ENCODE measurements at places on chromosomes 5 and 9.
A peak's percentile ranks its signal among the peaks of the same experiment; 100 is the strongest.

DNA sequence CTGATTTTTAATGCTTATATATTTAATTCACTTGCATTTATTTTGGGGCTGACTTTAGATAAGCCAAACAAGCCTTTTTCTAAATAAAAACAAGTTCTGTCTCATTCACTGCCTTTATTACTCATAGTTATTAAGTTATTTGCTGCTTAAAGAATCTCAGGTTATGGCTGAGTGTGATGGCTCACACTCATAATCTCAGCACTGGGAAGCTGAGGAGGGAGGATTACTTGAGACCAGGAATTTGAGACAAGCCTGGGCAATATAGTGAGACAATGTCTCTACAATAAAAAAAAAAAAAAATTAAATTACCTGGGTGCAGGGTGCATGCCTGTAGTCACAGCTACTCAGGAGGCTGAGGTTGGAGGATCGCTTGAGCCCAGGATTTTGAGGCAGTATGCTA is 85.0 kb upstream of the MAN2A1 start:
- no peak for DNase-seq

- DNase-seq = no peak
These were observed 290.1 kb downstream of the ADAMTS6 start for GRCh38 chr5:65191554-65192135.

DNA sequence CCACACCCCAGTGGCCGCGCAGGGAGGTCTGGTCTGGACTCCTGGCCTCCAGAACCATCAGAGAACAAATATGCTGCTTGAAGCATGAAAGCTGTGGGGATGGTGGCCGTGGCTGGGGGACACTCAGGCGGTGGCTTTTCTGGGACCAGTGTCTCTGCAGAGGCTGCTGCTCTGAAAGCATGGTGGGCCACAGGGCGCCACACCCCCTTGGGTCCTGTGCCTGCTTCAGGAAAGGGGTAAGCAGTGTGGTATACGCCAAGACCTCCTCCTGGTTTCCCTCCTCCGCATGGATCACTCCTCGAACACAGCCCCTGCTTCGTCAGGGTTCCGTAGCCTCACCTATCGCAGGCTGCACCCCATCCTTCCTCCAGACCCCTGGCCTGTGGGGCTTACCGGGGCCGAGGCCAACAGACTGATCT is 19.7 kb upstream of the TERT start:
- DNase-seq = no peak

DNA sequence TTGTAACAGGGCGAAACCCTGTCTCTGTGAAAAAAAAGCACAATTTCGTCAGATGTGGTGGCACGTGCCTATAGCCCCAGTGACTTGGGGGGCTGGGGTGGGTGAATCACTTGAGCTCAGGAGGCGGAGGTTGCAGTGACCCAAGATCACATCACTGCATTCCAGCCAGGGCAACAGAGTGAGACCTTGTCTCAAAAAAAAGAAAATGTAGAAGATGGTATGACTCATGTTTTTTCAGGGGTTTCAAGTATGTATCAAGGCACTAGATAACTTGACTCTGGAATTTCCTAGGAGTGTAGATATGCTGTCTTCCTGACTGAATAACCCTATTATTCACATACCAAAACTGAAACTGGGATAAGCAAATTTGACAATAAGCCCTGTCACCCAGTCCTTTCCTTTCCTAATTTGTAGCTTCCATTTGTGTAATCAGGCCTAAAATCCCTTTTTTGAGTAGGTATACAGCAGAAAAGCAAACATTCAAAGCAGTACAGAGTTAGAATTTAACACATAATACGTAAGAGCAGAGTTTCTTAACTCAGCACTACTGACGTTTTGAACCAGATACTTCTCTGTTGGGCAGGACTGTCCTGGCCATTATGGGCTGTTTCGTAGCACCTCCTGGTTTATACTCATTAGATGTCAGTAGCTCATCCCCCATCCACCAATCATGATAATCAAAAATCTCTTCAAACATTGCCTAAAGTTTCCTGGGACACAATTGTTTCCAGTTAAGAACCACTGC is 17.3 kb upstream of the ANKRD18B start:
- DNase-seq = peak; percentile 18

DNA sequence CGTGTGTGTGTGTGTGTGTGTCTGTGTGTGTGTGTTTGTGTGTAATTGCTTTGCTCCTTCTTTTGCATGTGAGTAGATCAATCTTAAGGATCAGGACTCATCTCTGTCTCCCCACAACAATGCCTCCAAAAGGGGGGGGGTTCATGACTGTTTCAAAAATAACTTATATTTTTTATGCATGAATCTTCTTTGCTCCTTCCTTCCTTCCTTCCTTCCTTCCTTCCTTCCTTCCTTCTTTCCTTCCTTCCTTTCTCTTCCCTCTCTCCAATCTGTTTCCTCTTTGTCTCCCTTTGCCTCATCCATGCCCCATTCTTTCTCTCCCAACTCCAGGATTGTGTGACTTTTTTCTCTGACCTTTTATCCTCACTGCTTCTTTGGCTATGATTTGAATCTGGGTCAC is 126.4 kb upstream of the OSMR start:
- no peak for DNase-seq

GRCh38 chr9:121333950-121334773 is 35.9 kb downstream of the STOM start:
- no peak for DNase-seq

- no peak for DNase-seq
These were observed 47.9 kb upstream of the CTSL start for GRCh38 chr9:87677776-87678587.

DNA sequence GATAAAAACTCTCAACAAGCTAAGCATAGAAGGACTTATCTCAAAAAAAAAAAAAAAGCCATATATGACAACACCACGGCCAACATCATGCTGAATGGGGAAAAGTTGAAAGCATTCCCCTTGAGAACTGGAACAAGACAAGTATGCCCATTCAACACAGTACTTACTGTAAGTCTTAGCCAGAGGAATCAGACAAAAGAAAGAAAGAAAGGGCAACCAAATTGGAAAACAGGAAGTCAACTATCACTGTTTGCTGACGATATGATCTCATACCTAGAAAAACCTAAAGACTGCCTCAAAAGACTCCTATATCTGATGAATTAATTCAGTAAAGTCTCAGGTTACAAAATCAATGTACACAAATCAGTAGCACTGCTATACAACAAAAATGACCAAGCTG is 24.6 kb upstream of the PTGER4 start:
- DNase-seq = no peak

- no peak for DNase-seq
These were observed 101.4 kb downstream of the NDFIP1 start for GRCh38 chr5:142210011-142210410.

- DNase-seq = no peak
These were observed 31.2 kb downstream of the PRDM6 start for GRCh38 chr5:123120197-123120596.

DNA sequence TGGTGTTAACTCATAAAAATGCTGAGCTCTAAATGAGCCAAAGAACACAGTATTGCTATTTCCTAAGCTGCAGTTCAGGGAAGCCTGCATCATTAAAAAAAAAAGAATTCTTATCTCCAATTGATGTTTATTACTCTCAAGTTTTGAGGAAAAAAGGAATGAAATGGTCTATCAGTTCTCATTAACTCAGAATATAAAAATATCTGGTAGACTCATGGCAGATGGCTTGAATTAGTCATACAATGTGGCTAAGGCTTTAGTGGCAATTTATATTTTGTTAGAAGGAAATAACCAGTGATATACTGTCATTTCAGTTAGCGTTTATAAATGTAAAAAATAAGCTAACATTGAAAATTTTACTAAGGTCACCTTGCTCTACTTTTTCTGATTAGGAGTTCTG is 1403.4 kb upstream of the C9orf72 start:
- no peak for DNase-seq

DNA sequence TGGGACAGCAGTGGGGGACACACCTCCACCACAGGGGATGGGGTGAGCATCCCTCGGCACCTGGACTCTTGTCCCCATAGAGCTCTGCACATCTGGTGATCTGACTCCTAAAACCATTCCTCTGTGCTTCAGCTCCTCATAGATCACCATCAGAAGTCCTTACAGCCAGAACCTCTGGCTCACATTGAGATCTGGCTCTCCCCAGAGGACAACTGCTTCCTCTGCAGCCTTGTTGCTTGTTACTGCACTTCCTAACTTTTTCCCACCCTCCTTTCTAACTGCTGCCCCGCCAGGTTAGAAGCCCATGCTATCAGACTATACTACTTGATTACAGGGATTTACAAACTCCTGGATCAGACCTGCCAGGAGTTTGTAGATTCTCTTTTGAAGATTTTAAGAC is 64.5 kb downstream of the ARSB start:
- DNase-seq = no peak

DNA sequence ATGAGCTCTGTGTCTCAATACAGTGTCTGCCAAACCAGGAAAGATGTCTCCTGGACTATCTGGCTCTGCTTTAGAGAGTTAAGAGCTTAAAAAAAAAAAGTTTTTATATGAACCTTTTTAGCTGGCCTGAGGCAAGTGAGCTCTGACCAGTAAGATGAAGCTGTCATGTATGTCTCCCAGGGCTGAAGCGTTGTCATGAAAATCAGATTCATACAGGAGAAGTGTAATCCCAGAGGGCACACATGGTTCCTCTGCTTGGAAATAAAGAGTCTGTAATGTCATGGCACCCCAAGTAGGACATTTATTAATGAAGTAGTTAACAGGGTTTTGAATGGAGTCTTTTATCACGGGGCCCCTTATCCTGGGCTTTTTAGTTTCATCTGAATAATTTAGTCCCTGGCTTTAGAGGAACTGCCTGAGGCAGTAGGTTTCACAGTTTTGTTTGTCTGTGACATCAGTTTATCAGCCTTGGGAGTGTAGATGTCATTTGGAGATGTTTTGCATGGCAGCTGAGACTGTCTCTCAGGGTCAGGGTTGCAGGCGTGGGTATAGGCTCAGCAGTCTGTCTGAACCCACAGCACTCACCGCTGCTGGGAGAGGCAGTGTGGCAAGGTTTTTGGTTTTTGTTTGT is 223.3 kb downstream of the DIRAS2 start:
- no peak for DNase-seq

- DNase-seq = no peak
These were observed 30.5 kb downstream of the TRIO start for GRCh38 chr5:14173377-14174229.

- no peak for DNase-seq
These were observed 24.7 kb upstream of the ACOT12 start for GRCh38 chr5:81418606-81419005.

DNA sequence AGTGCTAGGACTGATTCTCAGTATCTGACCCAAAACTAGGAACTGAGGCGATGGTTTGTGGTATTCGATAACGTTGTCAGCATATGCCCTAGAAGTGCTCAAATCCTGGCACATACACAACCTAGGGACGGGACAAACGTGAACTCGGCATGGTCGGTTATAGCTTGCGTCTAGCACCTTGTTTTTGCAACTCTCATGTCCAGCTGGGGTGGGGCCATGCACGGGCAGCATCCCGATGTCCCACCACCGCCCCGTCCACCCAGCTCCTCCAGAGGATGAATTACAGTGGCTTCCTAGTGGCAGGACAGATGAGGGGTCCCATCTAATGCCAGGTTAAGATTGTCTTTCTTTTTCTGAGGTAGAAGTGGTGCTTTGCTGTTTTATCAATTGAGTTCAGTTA is 31.6 kb downstream of the PROP1 start:
- DNase-seq = no peak

- no peak for DNase-seq
These were observed 23.6 kb downstream of the TERT start for GRCh38 chr5:1270933-1271914.

DNA sequence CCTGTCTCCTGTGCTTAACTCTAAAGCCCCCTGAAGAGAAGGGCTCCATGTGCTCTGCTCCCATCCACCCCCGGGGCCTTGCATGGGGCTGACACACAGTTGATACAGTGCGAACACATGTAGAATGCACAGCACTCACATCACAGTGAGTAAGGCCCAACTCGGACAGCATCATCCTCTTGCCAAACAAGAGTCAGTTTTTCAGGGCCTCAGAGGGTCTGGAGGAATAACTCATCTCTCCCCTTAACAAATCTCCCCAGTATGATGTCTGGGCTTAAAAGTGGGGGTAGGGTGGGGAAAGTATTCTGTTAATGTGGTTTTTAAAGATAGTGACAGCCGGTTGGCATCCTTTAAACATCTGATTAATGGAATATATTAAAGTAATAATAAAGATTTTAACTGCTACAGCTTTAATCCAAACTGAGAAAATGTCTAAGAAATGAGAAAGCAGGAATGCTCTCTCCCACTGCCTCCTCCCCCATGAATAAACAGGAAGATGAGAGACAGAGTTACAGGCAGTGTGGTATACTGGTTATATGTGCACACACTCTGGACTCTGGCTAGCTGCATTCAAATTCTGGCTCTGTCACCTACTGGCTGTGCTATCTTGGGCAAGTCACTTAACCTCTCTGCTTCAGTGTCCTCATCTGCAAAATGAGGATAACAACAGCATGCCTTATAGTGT is 22.5 kb downstream of the APBA1 start:
- DNase-seq = no peak

DNA sequence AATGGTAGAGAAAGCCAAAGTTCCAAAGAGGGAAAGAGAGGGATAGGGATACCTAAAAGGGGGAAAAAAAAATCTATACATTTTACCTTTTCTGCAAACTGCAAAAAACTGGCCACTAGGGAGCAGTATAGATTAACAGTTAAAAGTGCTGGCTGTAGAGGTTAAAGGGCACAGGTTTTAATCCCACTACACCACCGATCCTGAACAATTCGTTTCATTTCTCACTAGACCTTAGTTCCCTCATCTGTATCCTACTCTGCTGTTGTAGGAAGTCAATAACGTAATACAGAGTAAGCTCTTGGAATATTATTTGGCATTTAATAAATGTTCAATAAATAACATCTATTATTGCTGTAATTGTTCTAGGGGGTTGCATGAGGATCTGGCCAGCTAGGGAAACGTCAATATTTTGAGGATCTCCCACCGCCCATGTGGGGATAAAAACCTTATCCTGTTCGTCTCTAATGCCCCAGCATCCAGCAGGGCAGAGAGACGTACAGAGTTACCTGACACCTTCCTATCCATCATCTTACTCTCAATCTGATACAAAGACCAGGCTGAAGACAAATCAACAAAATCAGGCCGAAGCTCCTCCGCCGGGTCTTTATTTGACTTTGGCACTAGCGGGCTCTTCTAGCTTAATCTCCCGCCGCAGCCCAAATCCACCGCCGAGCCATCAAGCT is 757 bp downstream of the CDC26 start:
- no peak for DNase-seq

GRCh38 chr5:144698484-144698883 is 527.8 kb downstream of the KCTD16 start:
- no peak for DNase-seq

- no peak for DNase-seq
These were observed 4.9 kb downstream of the IRX2 start for GRCh38 chr5:2746561-2747032.

DNA sequence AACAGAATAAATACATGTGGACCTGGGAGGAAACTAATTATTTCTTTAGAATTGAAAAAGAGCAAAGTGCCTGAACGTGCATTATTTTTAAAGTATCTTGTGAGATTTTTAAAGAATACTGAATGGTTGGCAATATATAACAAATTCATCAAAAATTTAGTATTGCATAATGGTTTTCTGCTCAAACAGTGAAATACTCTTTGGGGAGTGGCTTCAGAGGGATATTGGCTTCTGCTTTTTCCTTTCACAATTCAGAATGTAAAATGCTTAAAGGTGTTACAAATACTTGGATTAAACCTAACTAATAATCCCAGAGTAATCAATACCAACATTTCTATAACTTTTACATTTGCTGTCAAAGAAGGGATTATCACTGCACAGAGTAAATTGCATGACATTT is 379.3 kb upstream of the CHD1 start:
- no peak for DNase-seq

- DNase-seq = no peak
These were observed 44.7 kb upstream of the IL17B start for GRCh38 chr5:149423794-149424268.

- DNase-seq = no peak
These were observed 314.4 kb downstream of the SPOCK1 start for GRCh38 chr5:137184734-137185133.
